ENCODE measurements at places on chromosomes 1 and 21.
A peak's percentile ranks its signal among the peaks of the same experiment; 100 is the strongest.

GRCh38 chr1:211153932-211154331 is 20.0 kb upstream of the KCNH1 start:
- no peak for DNase-seq

- no peak for DNase-seq
Observed at GRCh38 chr1:203346060-203346768, 4.7 kb downstream of the FMOD start.

- no peak for DNase-seq
Observed at GRCh38 chr1:25185409-25186160, 46.7 kb downstream of the SYF2 start.

- DNase-seq: peak; percentile 58
Observed at GRCh38 chr1:153353226-153353947, 4.3 kb upstream of the S100A9 start.

GRCh38 chr1:164755690-164756089 is 196.7 kb downstream of the PBX1 start:
- peak; percentile 53 for DNase-seq

GRCh38 chr1:4380564-4381168 is 273.7 kb upstream of the AJAP1 start:
- DNase-seq: no peak

DNA sequence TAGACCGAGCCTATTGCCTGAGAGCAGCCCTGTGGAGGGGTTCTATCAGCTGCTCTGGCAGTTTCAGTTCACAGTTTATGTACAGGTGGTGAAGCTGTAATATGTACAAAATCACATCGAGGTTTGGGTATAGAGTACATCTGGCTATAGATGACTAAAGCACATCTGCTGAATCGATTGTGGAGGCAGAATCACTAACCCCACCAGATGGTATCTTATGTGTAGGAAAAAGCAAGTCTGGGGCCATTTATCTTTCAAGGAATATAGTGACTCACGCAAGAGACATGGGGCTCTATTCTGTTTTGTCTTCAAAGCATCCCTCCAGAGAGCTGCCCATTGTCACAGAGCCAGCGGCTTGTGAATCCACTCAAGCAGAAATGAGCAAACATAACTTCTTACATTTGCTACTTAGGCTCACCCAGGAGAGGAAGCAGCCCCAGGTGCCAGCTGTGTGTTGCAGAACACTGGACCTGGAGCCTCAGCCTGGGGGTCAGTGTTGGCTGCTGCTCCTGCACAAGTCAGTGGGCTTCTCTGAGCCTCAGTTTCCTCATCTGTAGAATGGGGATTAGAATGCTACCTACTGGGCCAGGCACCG is 21.3 kb downstream of the MIIP start:
- no peak for DNase-seq

GRCh38 chr1:167555971-167556714 is 2.6 kb upstream of the CREG1 start:
- DNase-seq: peak; percentile 72

DNA sequence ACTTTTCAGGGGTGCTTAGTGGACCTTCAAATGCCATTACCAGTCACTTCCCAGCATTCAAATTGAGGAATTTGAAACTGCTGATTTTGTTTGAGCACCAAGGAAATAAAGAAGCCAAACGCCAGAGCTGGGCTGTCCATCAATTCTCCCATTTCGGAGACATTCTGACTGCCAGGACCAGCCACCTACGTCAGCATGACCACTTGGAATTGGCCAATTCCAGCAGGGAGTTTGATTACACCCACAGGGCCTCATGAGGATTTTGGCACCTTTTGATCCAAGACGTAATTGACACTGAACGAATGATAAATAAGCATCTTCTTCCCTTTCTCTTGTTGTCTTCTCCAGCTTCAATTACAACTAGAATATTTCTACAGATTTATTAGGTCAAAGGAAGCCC is 40.2 kb downstream of the GREM2 start:
- no peak for DNase-seq

GRCh38 chr1:101002551-101002950 is 23.0 kb downstream of the DPH5 start:
- DNase-seq: peak; percentile 8

DNA sequence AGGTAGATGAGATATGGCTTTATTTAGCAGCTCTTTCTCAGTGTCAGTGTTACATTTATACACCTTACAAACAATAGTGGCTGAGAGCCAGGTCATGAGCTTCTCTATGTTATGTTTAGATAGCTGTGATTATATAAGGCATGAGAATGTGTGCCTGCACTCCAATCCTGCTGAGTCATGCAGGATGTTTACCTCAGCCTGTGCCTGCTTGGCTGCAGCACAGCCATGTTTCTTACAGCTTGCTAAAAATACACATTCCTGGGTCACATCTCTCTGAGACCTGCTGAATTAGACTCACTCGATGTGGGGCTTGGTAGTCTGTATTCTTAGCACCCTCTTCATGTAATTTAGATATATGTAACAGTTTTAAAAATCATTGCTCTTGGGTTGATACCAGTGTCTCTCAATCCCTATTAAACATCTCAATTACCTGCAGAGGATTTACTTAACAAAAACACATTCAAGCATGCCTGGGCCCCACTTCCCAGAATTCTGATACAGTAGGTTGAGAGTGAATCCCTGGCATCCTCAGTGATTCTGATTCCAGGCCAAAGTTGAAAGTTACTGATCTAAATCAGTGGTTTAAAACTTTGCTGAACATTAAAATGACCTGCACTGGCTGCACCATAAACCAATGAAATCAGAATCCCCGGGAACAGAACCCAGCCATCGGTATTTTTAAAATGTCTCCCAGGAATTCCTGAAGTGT is 107.5 kb downstream of the GDAP2 start:
- no peak for DNase-seq

- no peak for DNase-seq
Observed at GRCh38 chr1:198880397-198880796, 241.6 kb downstream of the PTPRC start.

GRCh38 chr1:226695335-226695900 is 43.7 kb downstream of the ITPKB start:
- no peak for DNase-seq

DNA sequence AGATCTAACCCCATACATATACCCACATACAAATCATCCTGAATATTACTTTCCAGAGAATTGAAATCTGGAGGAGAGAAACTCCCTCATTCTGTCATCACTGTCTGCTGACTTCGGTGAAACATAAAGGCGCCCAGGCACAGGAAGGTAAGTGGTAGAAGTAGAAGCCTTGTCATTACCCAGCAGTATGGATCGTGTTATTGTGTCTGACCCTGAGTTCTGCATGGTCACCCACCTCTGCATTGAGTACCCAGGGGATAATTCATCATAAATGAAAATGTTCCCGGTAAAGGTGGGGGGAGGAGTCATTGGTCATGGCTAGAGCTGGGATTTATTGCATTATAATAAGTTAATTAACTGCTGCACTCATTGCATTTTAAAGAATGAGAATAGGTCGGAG is 342.6 kb upstream of the PKN2 start:
- DNase-seq: no peak

- DNase-seq: no peak
Observed at GRCh38 chr1:212712451-212713303, 13.0 kb upstream of the BATF3 start.

- DNase-seq: no peak
Observed at GRCh38 chr21:43195121-43196021, 26.6 kb downstream of the CRYAA start.

DNA sequence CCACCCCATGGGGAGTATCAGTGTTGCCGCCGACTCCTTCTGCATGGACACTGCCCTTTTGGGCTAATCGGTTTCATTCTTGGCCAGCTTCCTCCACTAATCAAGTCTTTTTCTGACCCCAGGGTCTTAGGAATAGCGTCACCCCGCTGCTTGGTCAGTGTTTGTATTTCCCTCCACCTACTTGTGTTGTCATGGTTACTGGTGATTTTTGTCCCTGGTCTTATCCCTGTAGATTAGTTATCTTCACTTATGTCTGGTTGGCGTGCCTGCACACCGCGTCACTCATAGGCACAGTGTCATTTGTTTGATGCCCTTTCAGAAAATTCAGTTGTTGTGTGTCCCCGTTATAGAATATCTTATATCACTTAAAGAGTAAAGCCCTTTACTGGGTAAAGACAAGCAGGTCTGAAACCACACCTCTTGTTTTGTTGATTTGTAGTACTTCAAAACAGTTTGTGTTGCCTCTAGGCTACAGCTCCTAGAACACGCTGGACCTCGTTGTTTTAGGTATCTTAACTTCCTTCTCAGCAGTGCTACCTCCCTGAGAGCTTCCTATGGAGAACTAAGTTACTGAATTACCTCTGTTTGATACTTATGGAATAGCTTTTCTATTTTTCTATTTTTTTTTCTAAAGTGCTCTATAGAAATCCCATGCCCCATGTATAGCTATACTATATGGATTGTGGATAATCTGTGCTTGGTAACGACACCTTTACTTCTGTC is 868 bp downstream of the PPP1R12B start:
- DNase-seq: no peak

- DNase-seq: no peak
Observed at GRCh38 chr1:224381880-224382548, 25.3 kb downstream of the CNIH4 start.

DNA sequence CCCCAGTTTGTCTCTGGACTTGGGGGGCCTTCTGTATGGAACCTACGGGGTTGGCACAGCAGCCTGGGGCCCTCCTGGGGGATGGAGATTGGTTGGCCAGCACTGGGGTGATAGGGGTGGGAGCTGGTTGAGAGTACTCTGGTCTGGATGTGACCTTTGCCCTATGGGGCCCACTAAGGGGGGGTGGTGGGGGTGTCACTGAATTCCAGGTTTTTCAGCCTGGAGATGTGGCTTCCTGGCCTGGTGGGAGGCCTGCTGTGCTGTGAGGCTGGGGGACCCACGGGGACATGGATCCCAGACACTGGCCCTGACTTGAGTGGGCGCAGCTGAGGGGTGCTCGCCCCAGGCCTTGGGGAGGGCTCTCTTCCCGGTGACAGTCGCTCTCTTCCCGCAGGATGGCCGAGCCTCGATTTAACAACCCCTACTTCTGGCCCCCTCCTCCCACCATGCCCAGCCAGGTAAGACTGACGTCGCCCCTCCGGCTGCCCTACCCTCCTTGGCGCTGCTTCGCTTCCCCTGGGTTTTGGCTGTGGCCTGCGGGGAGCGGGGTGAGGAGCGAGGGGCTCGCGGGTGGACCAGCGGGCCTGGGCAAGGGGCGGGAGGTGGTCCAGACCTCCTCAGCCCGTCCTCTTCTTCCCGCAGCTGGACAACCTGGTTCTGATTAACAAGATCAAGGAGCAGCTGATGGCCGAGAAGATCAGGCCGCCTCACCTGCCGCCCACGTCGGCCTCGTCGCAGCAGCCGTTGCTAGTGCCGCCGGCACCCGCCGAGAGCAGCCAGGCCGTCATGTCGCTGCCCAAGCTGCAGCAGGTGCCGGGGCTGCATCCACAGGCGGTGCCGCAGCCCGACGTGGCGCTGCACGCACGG is 19.6 kb downstream of the ZNF362 start:
- DNase-seq: no peak

DNA sequence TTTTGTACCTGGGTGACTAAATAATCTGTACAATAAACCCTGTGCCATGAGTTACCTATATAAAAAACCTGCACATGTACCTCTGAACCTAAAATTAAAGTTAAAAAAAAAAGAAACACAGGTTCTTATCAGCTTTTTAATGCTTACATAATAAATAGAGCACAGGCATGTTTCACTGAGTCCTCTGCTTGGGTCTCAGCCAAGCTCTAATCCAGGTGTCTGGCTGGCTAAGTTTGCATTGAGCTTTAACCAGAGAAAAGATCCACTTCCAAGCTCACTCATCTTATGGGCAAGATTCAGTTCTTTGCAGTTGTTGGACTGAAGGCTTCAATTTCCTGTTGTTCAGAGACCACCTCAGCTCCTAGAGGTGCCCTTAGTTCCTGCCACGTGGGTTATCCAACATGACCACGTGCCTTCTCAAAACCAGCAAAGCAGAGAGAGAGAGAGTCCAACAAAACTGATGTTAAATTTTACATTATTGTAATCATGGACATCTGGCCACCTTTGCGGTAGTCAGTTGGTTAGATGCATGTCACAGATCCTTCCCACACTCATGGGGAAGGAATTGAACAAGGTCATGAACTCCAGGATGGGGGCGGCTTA is 68.2 kb upstream of the TMPRSS2 start:
- no peak for DNase-seq

DNA sequence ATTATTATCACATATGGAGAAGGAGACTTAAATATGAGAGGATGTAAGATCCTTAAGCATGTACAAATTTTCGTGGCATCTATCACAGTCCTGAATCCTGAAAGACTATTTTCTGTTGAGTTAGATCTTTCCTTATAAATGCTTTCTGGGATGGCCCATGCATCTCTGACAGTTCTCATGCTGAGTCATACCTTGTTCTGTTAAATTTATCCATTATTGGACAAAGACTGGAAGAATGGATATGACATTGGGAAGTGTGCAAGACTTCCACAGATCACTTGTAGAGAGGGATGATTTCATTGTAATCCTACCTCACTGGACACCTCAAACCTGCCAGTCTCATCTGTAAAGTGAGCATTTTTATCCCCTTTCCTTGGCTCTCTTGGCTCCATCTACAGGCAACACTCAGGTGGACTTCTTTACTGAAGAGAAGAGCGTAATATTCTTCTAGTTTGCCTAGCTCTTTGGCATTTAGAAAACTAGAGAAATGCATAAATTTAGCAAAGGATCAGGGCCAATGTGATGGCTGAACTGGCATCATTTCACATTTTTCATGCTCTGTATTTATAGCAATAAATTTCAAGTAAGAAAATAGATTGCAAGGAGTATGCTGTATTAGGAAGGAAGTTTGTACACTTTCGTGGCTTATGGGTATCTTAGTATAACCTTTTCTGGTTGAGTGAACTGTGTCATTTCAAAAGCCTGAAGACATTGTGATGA is 128.2 kb downstream of the NFIA start:
- DNase-seq: no peak

DNA sequence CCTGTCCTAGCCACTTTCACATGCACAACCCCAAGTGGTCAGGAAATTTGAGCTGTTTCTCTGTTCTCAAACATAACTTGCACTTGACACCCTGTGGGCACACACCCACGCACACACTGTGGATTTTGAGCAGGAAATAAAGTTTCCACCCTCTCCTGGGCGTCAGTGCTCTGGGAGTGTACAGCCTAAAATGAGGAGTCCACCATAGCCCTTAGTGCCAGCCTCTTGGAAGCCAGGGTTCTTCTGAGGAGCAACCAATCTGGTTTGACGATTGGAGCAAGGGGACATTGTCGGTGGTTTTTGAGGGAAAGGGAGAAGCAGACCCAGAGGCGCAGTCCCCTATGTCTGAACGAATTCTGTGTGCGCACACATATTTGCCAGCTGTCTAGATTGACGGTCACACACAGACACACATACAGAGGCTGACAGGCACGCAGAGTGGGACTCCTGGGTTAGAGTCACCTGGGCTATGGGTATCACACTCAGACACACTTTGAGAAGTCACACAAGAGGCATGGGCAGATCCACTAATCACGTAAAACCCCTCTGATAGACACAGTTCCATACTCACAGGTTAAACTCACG is 2.7 kb downstream of the DMBX1 start:
- DNase-seq: no peak

DNA sequence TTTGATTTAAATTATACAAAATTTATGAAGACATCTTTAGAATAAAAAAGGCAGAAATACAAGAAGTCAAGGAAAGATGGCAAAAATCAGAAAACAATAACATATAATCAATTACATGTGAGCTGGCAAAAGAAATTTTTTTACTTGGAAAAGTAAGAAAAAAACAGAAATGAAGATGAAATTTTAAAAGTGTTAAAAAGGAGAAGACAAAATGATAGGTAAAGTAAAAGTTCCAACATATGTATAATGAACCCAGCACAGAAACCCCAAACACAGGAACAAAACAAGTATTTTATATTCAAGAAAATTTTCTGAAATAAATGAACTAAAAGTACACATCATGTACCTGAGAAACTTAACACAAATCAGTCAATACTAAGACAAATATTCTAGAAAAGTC is 63.4 kb downstream of the USP1 start:
- DNase-seq: no peak
